Testis (tissue), 5 donors: ENCODE measurements at places on chromosomes 5 and 9. TPM values are rescaled to one million over a fixed set of nuclear protein-coding genes. Genes with fewer than 3 reads are reported as not detected.
A peak's percentile ranks its signal among the peaks of the same experiment; 100 is the strongest.

DNA sequence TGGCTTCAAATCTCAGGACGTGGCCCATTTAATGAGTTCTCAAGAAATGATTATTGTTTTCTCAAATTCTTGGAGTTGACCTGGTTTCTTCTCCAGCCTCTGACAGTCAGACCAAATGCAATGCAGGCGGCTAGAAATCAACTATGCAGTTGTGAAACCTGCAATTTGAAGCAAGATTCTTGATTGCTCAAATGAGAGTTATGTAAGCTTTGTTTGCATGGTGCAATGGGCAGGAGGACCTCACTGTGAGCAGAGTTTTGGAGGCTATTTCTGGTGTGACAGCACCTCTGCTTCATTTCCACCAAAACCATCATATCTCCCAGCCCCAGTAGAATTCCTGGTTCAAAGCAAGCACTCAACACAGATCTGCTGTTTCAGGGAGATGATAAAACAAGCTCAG, 500.0 kb upstream of the KLF4 start:
- peaks cover 9% of the 10 kb centered on the region for H3K4me1 ChIP-seq
- no peak overlapping the region for H3K4me3 ChIP-seq
- H3K27ac ChIP-seq: no peak overlapping the region
- H3K36me3 ChIP-seq: no peaks in the 10 kb centered on the region

Gene TLR4
- 5.0 TPM for total RNA-seq

DNA sequence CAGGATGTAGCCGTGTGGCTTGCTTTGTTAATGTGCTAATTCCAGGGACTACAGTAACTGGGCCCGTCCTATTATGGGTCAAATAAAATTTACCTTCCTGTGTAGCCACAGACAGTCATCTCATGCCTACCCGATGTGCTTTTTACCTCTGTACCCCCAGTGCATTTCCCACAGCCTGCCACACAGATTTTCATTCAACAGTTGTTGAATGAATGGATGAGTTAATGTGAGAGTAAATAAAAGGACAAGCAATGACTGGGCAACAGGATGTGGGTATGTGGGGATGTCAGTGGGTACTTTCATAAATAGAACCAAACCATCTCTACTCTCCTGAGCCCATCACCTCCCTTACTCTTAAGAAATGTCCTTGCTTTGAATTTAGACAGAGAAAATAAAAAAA, 441.2 kb upstream of the ZNF462 start:
- H3K36me3 ChIP-seq: no peaks in the 10 kb centered on the region
- H3K27me3 ChIP-seq: no peaks in the 10 kb centered on the region
- H3K27ac ChIP-seq: no peak overlapping the region
- no peak for DNase-seq
- H3K4me1 ChIP-seq: no peaks in the 10 kb centered on the region

DNA sequence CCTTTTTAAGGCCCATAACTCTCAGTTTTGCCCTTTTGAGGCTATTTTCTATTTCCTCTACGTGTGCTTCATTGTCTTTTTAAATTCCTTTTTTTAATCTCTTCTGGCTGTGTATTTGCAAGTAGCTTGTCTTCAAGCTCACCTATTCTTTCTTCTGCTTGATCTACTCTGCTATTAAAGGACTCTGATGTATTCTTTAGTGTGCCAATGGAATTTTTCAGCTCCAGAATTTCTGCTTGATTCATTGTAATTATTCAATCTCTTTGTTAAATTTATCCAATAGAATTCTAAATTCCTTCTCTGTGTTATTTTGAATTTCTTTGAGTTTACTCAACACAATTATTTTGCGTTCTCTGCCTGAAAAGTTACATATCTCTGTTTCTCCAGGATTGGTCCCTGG, 178.7 kb downstream of the FAM170A start:
- H3K4me1 ChIP-seq: peaks cover 3% of the 10 kb centered on the region
- no peaks in the 10 kb centered on the region for H3K36me3 ChIP-seq
- H3K27me3 ChIP-seq: no peaks in the 10 kb centered on the region
- no peak for DNase-seq

GRCh38 chr5:138435943-138436342, 2.9 kb upstream of the REEP2 start:
- H3K27ac ChIP-seq: no peak overlapping the region
- no peak for DNase-seq
- H3K27me3 ChIP-seq: no peaks in the 10 kb centered on the region
- H3K4me1 ChIP-seq: peaks cover 12% of the 10 kb centered on the region
- H3K36me3 ChIP-seq: no peaks in the 10 kb centered on the region

DNA sequence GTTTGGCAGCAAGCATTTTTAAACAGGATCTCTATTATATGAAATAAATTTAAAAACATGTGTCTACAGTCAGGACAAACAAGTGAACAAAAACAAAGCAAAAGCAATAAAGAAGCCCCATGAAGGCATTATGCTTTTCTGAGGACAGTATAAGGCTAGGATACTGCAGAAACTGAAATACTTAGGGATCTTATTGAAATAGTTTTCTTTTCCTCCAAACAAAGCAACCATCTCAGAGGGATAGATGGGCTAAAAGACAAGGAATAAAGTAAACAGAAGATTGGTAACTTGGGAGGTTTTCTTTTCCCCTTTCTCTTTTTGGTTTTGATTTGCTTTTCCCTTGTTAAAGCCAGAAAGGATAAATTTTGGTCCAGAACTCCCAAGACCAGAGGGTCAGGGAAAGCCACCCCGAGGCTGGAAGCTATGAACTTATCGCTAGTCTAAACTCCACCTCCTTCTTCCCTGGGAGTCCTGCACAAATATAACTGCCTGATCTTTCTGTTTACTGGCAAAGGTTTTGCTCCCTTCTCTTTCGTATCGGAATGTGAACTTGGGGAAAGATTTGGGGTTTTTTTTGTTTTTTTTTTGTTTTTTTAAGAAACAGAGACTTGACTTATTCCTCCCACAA, 164.0 kb downstream of the GHR start:
- peaks cover 14% of the 10 kb centered on the region for H3K4me1 ChIP-seq
- no peak overlapping the region for H3K27ac ChIP-seq
- no peak for DNase-seq
- H3K27me3 ChIP-seq: no peaks in the 10 kb centered on the region

DNA sequence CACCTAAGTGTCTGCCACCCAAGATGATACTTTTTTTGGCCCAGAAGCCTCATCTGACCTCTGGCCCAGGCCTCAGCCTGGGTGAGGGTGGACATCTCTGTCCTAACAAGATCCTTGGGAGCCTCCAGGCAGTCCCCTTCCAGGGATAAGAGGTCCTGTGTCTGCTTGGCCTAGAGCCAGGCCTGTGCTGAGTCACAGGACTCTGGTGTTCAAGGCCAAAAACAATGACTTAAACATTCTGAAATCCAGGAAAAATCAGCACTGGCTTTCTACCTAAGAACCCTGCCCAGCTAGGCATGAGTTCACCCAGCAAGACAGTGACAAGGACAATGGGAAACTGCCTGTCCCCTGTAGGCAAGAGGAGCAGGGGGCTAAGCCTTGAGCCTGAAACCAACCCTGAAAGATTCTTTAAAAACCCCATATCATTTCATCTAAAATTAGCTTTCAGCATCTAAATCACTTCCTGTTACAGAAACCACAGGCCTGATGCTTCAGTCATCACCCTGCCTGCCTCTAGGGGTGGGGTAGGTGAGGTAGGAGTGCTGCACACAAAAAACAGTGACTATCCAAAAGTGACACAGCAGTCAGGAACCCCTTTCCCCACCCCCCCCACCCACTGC, 29.9 kb downstream of the CSF2 start:
- peaks cover 7% of the 10 kb centered on the region for H3K4me1 ChIP-seq
- peak; percentile 74 for DNase-seq
- no peaks in the 10 kb centered on the region for H3K36me3 ChIP-seq
- no peak overlapping the region for H3K4me3 ChIP-seq
- H3K27me3 ChIP-seq: no peaks in the 10 kb centered on the region
- no peak overlapping the region for H3K27ac ChIP-seq

Gene SPINK13
- not detected for total RNA-seq

DNA sequence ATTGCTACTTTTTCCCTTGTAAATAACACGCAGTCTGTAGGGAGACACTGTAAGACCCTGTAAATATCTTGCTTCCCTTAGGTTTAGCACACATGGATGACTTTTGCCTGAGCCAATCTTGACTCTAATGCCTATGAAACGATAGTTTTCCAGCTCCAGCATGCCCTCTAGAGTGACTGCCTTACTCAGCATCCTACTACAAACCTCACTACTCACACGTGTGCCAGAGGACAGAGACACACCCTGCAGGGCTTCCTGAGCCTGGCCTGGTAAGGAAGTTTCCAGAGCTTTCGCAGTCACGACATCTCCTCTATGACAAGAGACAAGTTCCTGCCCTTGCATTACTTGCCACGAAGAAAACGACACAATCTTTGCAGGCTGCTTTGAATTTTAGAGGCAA, 138.1 kb downstream of the ATPSCKMT start:
- H3K36me3 ChIP-seq: no peaks in the 10 kb centered on the region
- H3K27ac ChIP-seq: no peak overlapping the region
- no peaks in the 10 kb centered on the region for H3K4me1 ChIP-seq

- H3K4me1 ChIP-seq: no peaks in the 10 kb centered on the region
- DNase-seq: no peak
- H3K27me3 ChIP-seq: no peaks in the 10 kb centered on the region
- no peak overlapping the region for H3K4me3 ChIP-seq
Observed at GRCh38 chr9:131188976-131189375, 63.6 kb downstream of the NUP214 start.

- no peak overlapping the region for H3K4me3 ChIP-seq
- DNase-seq: no peak
- no peaks in the 10 kb centered on the region for H3K4me1 ChIP-seq
- no peaks in the 10 kb centered on the region for H3K27me3 ChIP-seq
Observed at GRCh38 chr5:156121882-156122281, 205.1 kb upstream of the SGCD start.

DNA sequence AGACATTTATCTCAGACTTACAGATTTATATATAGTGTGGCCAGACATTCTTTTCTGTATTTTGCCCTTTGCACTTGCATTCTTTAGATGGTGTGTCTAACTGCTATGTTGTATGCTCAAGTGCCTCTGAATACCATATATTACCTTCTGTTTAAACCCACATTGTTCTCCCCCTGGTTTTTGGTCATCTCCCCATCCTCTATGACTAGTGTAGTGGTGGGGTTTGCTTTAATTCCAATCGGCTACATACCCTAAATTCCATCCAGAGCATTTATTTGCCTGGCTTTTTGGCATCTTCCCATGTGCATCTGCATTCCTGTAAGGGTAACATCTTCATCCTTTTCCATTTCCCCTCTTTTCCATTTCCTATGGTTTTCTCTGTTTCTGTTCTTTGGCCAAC, 271.0 kb upstream of the SLC30A5 start:
- no peaks in the 10 kb centered on the region for H3K36me3 ChIP-seq
- H3K4me3 ChIP-seq: no peak overlapping the region
- H3K27me3 ChIP-seq: no peaks in the 10 kb centered on the region
- H3K27ac ChIP-seq: no peak overlapping the region

DNA sequence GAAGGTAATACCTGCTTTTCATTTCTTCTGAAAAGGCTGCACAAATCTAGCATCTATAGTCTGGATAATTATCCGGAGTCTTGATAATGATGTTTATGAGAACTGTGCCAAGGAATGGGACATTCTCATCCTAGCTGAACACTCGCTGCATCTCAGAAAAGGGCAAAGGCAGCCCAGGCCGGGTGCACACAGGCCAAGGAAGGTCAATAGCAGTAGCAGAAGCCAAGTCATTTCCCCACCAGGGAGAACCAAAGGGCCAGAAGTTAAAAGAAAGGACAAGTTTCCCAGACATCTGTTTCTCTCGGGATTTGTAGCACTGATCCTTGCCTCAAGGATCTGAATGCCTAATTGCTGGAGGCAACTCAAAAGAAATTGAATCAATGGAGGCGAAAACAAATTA, 66.1 kb upstream of the ANKRD55 start:
- H3K4me1 ChIP-seq: peaks cover 7% of the 10 kb centered on the region
- H3K27ac ChIP-seq: no peak overlapping the region
- no peaks in the 10 kb centered on the region for H3K27me3 ChIP-seq

Gene LCN12
- 11.5 TPM for total RNA-seq

GRCh38 chr9:111114486-111114885, 76.2 kb upstream of the LPAR1 start:
- H3K4me1 ChIP-seq: no peaks in the 10 kb centered on the region
- no peak for DNase-seq
- H3K27ac ChIP-seq: no peak overlapping the region
- no peak overlapping the region for H3K4me3 ChIP-seq
